ENCODE measurements at places on chromosomes 16 and 17. TPM values are rescaled to one million over a fixed set of nuclear protein-coding genes. Genes with fewer than 3 reads are reported as not detected.

DNA sequence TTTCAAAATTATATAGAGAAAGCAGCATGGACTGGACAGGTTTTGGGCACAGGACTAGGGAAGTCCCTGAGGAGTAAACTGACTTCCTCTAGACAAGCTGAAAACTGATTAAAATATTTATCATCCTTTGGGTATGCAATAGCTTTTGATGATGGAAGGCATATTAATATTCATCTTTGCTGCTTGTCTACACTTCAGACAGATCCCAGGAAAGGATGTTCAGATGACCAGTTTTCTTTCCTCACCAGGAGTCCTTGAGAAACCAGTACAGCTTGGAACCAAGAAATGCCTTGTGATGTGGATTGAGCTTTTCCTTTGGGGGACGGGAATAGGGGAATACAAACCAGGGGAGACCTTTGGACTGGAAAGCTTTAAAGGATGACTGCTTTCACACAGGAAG is 195.5 kb downstream of the FTO start:
- DNase-seq = no peak

Gene RNF135
- total RNA-seq = 14.7 TPM

DNA sequence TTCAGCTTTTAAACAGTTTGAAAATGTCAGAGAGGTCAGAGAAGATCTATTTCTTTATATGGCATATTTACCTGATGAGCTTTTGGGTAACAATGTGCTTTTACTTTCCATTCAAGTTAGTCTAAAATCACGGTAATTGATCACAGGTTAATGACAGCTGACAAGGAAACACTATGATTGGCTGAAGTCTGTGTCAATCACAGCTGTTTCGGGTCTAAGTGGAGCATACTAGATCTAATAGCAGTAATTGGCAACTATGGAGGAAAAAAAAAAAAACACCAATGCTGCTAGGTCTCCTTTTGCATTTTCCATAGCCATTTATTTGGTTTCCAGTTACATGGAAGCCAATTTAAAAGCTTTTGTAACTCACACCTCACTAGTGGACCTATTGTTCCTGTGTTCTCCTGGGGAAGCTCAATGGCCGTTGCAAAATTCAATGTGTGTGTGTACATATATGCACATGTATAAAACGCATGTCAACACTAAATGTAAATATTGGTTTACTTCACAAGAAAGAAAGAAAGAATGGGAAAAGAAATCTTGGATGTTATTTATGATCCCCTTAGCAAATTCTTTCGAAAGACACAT is 568.3 kb upstream of the ZFHX3 start:
- DNase-seq = no peak

Gene DNAH3
- not detected for total RNA-seq

- DNase-seq = peak; percentile 99
Observed at GRCh38 chr17:77140166-77140877, 447 bp upstream of the SEC14L1 start.

DNA sequence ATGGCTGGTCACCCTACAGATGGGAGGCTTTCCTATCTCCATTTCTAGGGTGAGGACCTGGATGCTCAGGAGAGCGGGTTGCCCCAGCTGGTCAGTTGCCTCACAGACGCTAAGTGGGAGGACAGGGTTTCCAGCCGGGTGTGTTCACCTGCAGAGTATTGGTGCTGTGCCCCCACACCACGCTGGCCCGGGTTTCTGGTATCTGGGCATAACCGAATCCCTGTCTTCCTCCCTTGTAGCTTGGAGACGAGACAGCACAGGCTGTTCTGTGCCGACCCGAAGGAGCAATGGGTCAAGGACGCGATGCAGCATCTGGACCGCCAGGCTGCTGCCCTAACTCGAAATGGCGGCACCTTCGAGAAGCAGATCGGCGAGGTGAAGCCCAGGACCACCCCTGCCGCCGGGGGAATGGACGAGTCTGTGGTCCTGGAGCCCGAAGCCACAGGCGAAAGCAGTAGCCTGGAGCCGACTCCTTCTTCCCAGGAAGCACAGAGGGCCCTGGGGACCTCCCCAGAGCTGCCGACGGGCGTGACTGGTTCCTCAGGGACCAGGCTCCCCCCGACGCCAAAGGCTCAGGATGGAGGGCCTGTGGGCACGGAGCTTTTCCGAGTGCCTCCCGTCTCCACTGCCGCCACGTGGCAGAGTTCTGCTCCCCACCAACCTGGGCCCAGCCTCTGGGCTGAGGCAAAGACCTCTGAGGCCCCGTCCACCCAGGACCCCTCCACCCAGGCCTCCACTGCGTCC is 9.7 kb downstream of the CX3CL1 start:
- no peak for DNase-seq

Gene CEMP1
- total RNA-seq = not detected

Gene EVI2B
- 0.21 TPM for total RNA-seq

Gene CD68
- total RNA-seq = 3.3 TPM

- no peak for DNase-seq
Observed at GRCh38 chr16:79838496-79839259, 238.1 kb upstream of the MAF start.

Gene TCAP
- 0.64 TPM for total RNA-seq

GRCh38 chr16:17277981-17278381 is 192.8 kb downstream of the XYLT1 start:
- DNase-seq = no peak

GRCh38 chr16:63947022-63947421 is 1174.8 kb downstream of the CDH11 start:
- no peak for DNase-seq

GRCh38 chr16:72620348-72620747 is 427.6 kb downstream of the ZFHX3 start:
- DNase-seq = no peak

DNA sequence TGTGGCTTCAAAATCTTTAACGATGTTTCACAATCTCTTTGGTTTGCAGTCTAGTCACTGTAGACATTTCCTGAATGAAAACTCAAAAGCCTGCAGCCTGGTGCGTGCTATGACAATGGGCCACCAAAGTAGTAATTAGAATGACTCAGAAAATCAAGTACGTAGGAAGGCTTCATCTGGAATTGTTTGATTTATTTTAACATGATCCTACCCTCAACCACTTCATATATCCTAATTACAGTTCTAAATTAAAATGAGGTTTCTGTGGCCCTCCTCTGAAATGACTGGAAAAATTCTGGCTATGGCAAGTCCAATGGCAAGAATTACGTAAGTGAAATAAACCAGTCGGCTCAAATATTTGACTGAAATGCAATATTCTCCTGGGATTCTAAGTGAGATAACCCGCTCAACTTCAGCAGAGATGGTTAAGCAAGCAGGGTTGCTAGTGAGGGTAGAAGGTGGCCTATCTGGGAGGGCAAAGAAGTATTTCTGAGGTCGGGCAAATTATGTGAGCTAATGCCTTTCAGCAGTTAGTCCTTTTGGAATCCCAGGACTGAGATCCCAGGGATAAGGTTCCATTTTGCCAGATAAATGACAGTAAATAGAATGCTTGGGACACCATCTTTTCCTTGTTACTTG is 145.6 kb upstream of the MYOCD start:
- DNase-seq = no peak

GRCh38 chr17:62631086-62631935 is 3.8 kb downstream of the MRC2 start:
- no peak for DNase-seq

- peak; percentile 62 for DNase-seq
Observed at GRCh38 chr17:1074886-1075605, 78.1 kb downstream of the TIMM22 start.

- DNase-seq = no peak
Observed at GRCh38 chr16:89167425-89167941, 4.1 kb upstream of the CDH15 start.

DNA sequence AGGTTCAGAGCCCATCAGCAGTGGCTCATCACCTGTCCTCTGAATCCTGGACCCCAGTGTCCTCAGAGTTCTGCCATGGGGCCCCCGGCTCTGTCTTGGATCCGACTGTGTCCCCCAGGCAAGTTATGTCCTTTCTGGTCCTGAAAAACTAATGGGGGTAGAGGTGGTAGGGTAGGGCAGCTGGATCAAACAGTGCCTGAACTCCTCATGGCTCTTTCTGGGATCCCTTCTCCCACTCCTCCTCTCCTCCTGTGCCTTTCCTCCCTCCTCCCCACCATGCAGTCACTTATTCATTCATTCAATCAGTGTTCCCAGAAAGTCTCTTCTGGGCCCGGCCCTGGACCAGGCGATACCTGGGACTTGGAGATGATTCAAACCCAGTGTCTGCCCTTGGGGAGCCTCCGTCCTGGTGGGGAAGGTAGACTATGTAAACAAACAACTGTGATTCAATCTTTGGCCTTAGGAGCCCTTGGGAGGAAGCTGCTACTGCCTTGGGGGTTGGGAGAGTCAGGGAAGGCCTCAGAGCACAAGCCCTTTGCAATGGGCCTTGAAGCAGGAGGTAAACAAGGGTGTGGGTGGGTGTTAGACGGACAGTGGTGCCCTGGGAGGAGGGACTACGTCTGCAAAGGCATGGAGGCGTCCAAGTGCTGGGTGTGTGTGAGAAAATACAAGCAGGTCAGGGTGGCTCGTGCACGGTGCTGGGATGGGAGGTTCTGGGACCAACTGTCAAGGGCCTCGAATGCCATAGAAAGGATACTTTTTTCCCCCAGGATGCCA is 6.4 kb upstream of the FAM83G start:
- peak; percentile 55 for DNase-seq

Gene RNF157
- total RNA-seq = 1.4 TPM

DNA sequence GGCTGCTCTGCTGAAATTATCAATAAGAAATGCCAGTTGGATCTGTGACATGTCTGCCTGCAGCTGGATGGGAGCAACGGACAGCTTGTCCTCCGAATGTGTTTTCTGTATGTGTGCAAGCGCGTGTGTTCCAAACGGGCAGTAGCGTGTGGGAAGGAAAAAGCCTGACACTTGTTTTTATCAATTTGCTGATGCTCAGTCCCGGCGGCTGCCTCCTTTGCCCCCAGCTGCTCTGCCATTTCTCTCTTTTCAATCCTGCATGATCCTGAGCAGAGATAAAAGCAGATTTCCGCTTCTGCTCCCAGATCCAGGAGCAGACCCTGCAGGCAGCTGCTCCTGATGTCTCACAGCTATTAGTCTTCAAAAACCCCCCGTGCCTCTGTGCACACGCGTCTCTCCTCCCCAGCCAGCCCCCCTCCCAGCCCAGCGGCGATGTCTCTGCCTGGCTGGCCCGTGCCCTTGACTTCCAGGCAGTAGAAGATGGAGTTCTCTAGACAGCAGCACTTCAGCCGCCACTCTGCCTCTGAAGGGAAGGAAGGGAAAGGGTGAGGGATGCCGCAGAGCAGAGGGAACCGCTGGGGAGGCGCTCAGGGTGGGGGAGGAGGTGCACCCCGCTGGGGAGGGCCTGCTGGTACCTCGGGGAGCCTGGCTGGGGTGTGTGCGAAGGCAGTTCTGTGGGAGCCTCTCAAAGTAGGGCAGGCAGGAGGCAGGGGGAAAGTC is 4.1 kb downstream of the PRCD start:
- DNase-seq = peak; percentile 77

Data from chondrocyte (in vitro differentiated cells).